Upper lobe of left lung (tissue), 6 donors: ENCODE measurements at places on chromosomes 2 and 18. TPM values are rescaled to one million over a fixed set of nuclear protein-coding genes. Genes with fewer than 3 reads are reported as not detected.

GRCh38 chr2:25558262-25558661 is 115.1 kb downstream of the DTNB start:
- H3K27ac ChIP-seq: no peak overlapping the region
- no peaks in the 10 kb centered on the region for H3K36me3 ChIP-seq
- no peak overlapping the region for H3K4me3 ChIP-seq
- no peaks in the 10 kb centered on the region for H3K4me1 ChIP-seq

- peaks cover 44% of the 10 kb centered on the region for H3K4me1 ChIP-seq
- H3K4me3 ChIP-seq: no peak overlapping the region
- peak; percentile 78 for DNase-seq
- no peaks in the 10 kb centered on the region for H3K27me3 ChIP-seq
- peak overlapping the region; percentile 96 for H3K27ac ChIP-seq
Observed at GRCh38 chr18:77055429-77056300, 76.9 kb downstream of the MBP start.

FBXO41 gene
- total RNA-seq: 4.9 TPM

GRCh38 chr2:127511917-127512316 is 14.4 kb downstream of the IWS1 start:
- H3K4me1 ChIP-seq: peaks cover 72% of the 10 kb centered on the region
- H3K36me3 ChIP-seq: no peaks in the 10 kb centered on the region
- H3K27me3 ChIP-seq: no peaks in the 10 kb centered on the region
- DNase-seq: no peak

GRCh38 chr18:50594942-50595341 is 35.1 kb downstream of the MAPK4 start:
- no peaks in the 10 kb centered on the region for H3K4me1 ChIP-seq
- H3K27me3 ChIP-seq: no peaks in the 10 kb centered on the region
- H3K36me3 ChIP-seq: no peaks in the 10 kb centered on the region

GRCh38 chr2:222038067-222038802 is 260.6 kb downstream of the PAX3 start:
- H3K36me3 ChIP-seq: no peaks in the 10 kb centered on the region
- no peaks in the 10 kb centered on the region for H3K4me1 ChIP-seq
- no peak for DNase-seq

- H3K27me3 ChIP-seq: no peaks in the 10 kb centered on the region
- H3K4me1 ChIP-seq: no peaks in the 10 kb centered on the region
- H3K36me3 ChIP-seq: no peaks in the 10 kb centered on the region
- no peak overlapping the region for H3K4me3 ChIP-seq
- no peak overlapping the region for H3K27ac ChIP-seq
- no peak for DNase-seq
Observed at GRCh38 chr2:233036162-233036838, 3.8 kb downstream of the NEU2 start.

DNA sequence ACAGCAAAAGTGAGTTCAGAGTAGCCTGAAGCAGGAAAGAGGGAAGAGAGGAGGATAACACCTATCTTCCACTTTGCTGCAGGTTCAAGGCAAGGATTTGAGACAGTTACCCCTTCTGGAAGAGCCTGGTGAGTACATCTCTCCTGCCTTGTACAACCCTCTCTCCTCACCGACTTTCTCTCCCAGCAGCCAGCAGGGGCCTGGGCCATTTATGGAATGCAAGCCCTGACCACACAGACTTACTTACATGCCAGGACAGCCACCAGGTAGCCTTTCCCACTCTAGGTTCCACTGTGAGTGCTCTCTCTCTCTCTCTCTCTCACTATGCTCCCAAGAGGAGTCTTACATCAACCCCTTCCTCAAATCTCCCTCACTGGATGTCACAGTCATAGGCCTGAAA is 57.0 kb downstream of the BCL11A start:
- DNase-seq: no peak
- no peaks in the 10 kb centered on the region for H3K4me1 ChIP-seq
- H3K4me3 ChIP-seq: no peak overlapping the region
- H3K27ac ChIP-seq: no peak overlapping the region

WDR35 gene
- 4.4 TPM for total RNA-seq

GRCh38 chr2:150062416-150062815 is 425.1 kb downstream of the RND3 start:
- no peaks in the 10 kb centered on the region for H3K27me3 ChIP-seq
- no peak overlapping the region for H3K4me3 ChIP-seq
- DNase-seq: no peak
- H3K27ac ChIP-seq: no peak overlapping the region
- H3K4me1 ChIP-seq: no peaks in the 10 kb centered on the region

GRCh38 chr2:231820786-231821303 is 34.6 kb downstream of the COPS7B start:
- no peaks in the 10 kb centered on the region for H3K36me3 ChIP-seq
- H3K4me3 ChIP-seq: no peak overlapping the region
- H3K27ac ChIP-seq: no peak overlapping the region
- H3K27me3 ChIP-seq: no peaks in the 10 kb centered on the region

DNA sequence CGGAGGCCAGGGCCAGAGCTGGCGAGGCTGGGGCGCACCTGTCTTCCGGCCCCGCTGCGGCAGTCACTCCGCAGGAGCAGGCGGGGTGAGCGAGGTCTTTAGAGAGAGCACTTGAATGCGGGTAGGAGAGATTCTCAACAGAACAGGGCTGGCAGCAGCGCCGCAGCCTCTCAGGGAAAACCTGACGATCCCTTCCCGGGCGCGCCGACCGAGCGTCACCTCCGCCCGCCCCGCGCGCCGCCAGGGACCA is 526 bp downstream of the PRKRA start:
- no peaks in the 10 kb centered on the region for H3K27me3 ChIP-seq
- DNase-seq: no peak
